ENCODE measurements at places on chromosomes 3 and 15. TPM values are rescaled to one million over a fixed set of nuclear protein-coding genes. Genes with fewer than 3 reads are reported as not detected.

The GALNT15 gene
- total RNA-seq: 2.2 TPM

The OIP5 gene
- 1.5 TPM for total RNA-seq

The KLHL6 gene
- 0.49 TPM for total RNA-seq

The MLF1 gene
- total RNA-seq: 18.7 TPM

The MINAR1 gene
- 2.5 TPM for total RNA-seq

The SH2D7 gene
- not detected for total RNA-seq

The SPTSSB gene
- total RNA-seq: 3.0 TPM

The IMPG2 gene
- total RNA-seq: 1.7 TPM

The SLC12A1 gene
- 0.98 TPM for total RNA-seq

The NR1I2 gene
- 0.74 TPM for total RNA-seq

The MYLK gene
- total RNA-seq: 3.7 TPM

The ATP13A3 gene
- total RNA-seq: 116 TPM

The PEAK1 gene
- total RNA-seq: 14.0 TPM

The FANCD2 gene
- total RNA-seq: 4.2 TPM

The TMC3 gene
- 0.25 TPM for total RNA-seq

The CHRD gene
- 8.6 TPM for total RNA-seq

The CYP11A1 gene
- not detected for total RNA-seq

The SUCNR1 gene
- total RNA-seq: 0.25 TPM

The RTP3 gene
- not detected for total RNA-seq
